ENCODE measurements at places on chromosomes 7 and 10. TPM values are rescaled to one million over a fixed set of nuclear protein-coding genes. Genes with fewer than 3 reads are reported as not detected.

DNA sequence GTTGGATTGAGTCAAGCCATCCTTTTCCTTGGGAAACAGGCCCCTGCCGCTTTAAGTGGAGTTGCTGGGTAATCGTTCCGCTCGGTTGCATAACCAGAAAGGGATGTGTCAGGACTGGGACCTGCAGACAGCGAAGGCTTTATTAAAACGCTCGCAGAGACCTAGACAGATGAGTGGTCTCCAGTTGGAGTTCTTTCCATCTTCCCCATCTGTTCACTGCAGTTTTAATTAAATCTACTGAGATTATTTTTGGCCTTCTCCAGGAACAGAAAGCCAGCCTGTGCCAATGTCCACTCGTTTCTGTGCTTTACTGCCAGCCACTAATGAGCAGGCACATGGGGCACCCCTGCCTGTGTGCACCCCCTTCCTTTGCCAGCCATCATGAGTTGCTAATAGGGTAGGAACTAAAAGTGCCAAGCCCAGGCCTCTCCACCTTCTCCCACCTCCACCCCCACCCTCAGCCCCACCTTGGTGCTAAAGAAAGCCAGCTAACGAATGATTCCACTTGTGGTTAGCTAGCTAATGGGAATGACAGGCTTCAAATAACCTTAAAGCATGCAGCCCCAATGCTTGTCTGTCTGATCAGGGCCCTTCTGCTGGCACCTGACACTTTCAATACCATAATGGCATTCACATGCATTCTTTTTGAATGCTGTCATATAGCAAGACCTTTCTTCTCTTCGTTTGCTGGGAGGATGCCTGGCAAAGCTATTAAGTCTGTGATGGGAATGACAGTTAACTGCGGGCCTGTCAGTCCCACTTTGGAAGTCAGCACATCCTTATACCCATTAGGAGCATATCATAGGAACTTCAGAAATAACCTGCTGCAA is 556.8 kb upstream of the GALNT17 start:
- no peak for DNase-seq

DNA sequence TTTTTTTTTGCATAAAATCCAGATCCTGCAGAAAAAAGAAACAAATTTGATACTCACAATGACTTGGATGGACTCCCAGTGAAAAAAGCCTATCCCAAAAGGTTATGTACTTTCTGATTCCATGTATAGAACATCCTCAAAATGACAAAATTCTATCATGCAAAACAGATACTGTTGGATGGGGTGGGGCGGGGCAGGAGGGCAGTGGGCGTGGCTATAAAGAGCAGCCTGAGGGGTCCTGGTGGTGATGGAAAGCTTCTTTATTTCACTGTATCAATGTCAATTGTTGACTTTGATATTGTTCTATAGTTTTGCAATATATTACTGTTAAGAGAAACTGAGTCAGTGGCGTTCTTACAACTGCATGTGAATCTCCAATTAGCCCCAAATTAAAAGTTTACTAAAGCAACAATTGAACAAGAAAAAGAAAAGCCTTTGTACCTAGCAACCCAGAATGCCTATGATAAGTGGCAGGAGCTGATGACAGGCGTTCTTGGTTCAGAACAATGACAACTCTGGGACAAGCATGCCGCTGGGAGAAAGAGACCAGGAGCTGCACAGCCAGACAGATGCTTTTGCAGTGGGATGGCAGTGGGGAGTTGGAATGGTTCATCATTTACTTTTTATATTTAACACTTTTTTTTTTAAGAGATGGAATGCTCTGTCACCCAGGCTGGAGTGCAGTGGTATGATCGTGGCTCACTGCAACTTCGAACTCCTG is 101.9 kb downstream of the LHPP start:
- DNase-seq: no peak

- DNase-seq: no peak
Observed at GRCh38 chr10:126179637-126180036, 208.6 kb downstream of the ADAM12 start.

- no peak for DNase-seq
Observed at GRCh38 chr7:152872745-152873118, 113.2 kb downstream of the ACTR3B start.

- DNase-seq: peak; percentile 70
Observed at GRCh38 chr10:31146491-31147209, 115.0 kb upstream of the ZNF438 start.

- DNase-seq: no peak
Observed at GRCh38 chr7:43584195-43584586, 1.3 kb downstream of the STK17A start.

DNA sequence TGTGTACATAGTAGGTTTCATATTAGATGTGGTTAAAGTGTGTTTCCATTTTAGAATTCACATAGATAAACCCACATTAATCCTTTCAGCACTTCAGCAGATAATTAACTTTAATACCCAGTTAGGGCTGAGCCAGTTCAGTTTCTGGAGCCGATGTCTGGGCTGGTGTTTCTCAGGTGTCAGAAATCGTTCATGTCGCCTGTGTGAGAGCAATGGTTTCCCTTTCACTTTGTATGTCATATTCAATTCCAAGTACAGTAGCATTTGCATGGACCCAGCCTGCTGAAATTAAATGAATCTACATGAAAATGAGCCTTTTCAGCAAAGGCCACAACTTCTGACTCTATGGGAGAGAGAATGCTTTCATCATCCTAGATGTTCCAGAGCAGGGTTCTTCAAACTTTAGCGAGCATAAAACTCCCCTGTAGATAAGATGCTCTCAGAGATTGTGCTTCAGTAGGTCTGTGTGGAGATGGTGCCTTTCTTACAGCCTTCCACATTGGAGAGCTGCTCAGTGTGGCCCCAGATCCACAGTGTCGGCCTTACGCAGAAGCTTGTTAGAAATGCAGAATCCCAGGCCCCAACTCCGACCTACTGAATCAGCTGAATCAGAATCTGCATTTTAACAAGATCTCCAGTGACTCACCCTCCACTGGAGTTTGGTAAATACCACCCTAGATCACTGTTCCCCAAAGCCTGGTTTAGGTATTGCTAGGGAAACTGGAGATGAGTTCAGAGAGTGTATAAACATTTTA is 19.6 kb downstream of the WIPF3 start:
- no peak for DNase-seq

DNA sequence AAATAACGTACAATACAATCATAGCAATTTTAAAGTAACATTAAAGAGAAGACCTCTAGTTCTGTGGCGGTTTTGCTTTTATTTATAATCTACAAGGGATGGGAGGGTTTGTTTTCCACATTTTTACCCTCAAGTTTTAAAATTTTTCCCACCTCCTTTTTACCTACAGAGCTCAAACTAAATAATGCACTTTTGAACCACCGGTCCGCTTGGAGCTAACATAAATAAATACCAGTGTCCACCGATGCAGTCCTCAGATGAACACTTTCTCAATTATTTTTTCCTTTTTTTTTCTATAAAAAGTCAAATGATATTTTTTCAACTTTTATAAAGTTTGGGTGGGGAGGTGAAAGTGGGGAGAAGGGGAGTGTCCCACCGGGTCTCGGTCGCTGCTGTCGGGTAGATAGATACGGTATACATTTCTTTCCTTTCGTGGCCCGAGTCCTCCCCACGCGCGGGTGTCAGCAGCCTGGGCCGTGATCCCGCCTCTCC is 3.3 kb downstream of the ZNF503 start:
- DNase-seq: no peak

GRCh38 chr10:110609605-110610004 is 34.5 kb upstream of the RBM20 start:
- DNase-seq: no peak

DNA sequence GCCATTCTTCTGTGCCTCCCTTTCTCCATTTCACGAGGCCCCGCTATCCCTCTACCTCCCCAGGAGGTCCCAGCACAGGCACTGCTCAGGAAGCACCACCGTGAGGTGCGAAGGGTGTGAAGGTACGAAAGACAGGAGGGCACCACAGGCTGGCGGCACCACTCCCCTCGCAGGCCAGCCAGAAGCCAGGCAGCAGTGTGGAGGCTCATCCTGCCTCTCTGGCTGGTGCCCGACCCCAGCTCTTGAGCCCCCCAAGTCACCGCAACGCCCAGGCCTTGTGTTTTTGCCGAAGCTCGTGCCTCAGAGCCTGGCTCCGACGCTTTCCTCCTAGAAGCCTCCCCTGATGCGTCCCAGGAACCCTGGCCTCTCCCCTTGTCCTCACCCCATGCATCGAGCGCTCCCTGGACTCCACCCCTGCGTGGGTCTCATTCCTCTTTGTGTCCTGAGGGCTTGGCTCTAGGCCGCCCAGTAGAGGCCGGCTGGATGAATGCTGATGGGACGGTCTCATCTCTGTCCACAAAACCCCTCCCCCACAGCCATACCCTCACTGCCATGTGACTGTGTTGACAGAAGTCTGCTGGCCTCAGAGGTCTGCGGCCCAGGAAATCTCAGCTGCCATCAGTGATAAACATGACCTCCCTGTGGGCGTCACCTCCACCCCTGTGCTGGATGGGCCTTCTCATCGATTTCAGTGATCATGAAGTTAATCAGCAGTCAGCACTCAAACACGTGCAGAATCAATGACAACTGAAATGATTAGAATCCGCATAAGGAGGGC is 19.3 kb downstream of the BRI3 start:
- DNase-seq: peak; percentile 55

- no peak for DNase-seq
Observed at GRCh38 chr10:15735763-15736162, 16.0 kb upstream of the ITGA8 start.

GRCh38 chr10:86017841-86018734 is 348.5 kb downstream of the GRID1 start:
- DNase-seq: peak; percentile 68

DNA sequence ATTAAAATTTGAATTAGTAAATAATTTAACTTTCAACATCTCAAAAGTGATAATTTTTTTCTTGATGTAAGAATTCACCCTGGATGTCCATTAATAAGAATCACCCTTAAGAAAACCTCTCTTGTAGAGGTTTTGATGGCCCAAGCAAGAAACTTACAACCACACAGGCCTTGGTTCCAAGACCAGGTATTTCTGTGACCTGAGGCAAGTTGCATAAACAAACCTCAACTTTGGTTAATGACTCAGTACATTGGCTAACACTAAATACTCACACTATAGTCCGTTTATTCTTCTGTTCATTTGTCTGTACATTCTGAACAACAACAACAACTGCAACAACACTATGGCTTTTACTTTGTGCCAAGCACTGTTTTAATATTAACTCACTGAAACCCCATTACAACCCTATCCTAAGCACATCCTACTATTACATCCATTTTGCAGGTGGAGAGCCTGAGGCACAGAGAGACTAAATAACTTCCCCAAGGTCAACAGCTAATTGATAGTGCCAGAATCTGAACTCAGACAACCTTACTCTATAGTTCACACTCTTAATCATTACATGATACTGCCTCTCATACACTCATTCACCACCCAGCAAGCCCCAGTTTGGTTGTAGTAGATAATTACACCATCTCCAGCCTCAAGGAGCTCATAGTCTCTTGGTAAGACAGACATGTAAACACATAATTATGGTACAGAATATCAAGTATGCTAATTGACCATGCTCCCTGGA is 6.6 kb downstream of the ANK3 start:
- DNase-seq: no peak

- DNase-seq: no peak
Observed at GRCh38 chr7:157615101-157615817, 278.5 kb downstream of the DNAJB6 start.

ZNF425 gene
- 1.4 TPM for total RNA-seq

PAPOLB gene
- 0.10 TPM for total RNA-seq

AGR3 gene
- 38.0 TPM for total RNA-seq

EN2 gene
- not detected for total RNA-seq

NANOS1 gene
- not detected for total RNA-seq

PROSER2 gene
- total RNA-seq: 25.8 TPM

PNLIP gene
- total RNA-seq: not detected

PALD1 gene
- total RNA-seq: 8.9 TPM

SPDYE5 gene
- total RNA-seq: not detected

CRYGN gene
- not detected for total RNA-seq

Measured in upper lobe of left lung (tissue), 6 donors.